ENCODE measurements at places on chromosomes 16 and 17.
A peak's percentile ranks its signal among the peaks of the same experiment; 100 is the strongest.

DNA sequence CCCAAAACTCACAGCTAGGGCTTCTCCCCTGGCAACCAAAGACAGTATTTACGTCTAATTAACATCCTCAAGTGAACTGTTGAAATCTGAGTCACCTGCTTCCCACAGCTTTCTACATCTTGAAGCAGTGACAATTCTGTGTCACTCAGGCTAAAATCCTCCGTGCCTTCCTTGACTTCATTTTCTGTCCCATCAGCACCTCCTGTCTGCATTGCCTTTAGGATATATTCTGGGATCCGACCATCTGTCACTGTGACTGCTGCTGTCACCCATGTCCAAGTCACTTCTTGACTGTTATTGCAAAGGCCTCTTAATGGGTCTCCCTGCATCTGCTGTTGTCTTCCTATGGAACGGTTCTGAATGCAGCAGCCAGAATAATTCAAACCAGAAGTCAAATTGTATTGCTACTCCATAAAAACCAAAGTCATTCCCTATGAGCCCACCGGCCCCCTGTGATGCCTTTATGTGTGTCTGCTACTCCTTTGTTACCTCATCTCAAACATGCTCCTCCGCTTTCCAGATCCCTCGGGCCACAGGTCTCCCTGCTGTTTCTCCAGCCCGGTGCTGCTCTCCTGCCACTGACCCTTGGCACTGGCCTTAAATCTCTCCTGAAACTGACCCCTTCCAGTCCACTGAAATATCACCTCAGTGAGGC lies 56.9 kb downstream of the WWP2 start:
- no peak for DNase-seq

GRCh38 chr16:76484020-76484419 lies 206.8 kb downstream of the CNTNAP4 start:
- no peak for DNase-seq

GRCh38 chr16:65793781-65794180 lies 572.7 kb upstream of the CDH5 start:
- no peak for DNase-seq

DNA sequence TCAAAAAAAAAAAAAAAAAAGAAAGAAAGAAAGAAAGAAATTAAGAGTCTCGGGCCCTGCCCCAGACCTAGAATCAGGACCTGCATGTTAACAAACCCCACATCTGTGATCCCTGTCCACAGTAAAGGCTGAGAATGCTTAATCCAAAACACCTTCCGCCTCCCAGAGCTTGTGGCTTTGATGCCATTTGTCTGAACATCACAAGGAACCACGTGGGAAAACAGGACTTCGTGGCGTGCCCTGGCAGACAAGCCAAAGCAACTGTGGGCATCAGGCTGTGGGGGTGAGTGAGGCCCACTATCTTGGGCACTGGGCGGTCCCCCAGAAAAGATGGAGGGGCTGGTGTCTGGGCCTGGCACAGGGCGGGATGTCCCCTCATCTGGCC lies 173.4 kb upstream of the CIBAR2 start:
- no peak for DNase-seq

GRCh38 chr17:7097940-7098339 lies 16.7 kb downstream of the ASGR2 start:
- no peak for DNase-seq

- no peak for DNase-seq
Observed at GRCh38 chr17:10069301-10069700, 129.1 kb downstream of the GAS7 start.

DNA sequence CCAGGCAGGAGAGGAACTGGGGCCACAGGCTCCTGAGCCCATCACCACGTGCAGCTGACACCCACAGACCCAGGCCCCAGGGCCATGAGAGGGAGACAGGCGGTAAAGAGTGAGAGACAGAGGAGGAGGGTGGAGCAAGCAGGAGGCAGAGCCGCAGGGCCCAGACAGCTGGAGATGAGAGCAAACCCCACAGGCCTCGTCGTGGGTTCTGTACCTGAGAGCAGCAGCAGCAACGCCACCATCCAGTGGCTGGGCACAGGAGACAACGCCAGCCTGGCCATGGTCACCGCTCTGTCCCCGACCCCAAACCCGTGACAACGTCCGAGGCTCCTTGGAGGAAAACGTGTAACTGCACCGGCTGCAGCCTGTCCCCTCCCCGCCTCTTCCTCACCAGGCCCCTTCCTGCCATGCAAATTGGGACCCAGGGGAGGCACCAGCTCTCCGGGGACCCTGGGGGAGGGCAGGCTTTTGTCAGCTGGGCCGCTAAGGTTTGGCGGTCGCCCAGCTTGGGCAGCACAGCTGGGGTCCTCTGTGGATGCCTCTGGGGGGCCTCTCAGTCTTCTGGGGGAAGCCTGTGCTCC lies at the start of gene CD79B:
Gene CD79B, minus strand, starts transcription at position 351 of the 581 bp plus-strand sequence. Its CDS starts 70 bp downstream, at position 281.
- DNase-seq: peak; percentile 21

GRCh38 chr16:56295739-56296527 lies 104.6 kb downstream of the GNAO1 start:
- no peak for DNase-seq

DNA sequence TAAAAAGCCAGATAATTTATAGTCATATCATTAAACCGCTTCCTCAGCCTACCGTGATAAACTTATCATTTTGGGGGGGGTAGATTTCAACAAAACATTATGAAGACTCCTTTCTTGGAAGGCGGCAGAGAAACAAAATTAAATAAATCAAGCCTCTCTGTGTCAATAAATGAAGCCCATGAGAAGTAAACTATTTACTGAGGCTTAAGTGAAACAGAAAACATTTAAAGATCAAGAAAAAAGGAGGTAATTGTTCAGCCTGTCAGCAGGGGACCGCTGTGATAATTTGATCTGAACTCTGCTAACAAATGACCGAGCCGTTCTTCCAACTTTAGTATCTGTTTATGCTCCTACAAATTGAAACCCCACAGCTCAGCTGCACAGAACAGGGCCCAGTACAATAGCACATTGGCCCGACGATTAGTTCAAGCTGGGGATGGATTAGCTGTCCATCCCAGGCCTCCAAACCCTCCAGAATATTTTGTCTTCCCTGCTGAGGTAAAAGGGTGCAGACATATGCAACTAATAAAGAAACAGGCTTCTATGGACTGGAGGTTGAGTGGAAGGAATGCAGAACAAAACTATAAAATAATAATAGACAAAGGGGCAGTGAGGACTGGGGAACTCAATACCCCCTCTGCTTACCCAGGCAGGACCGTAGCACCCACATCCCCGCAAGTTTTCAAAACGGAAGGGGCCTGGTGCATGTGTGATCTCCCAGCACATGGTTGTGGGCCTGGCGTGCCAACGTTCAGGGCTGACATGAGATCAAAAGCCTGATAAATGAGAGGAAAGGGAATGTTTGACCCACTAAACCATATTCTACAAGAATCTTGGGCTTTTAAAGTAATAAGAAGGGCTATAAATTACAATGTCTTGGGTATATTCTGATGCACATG lies 298.1 kb upstream of the IRX5 start:
- no peak for DNase-seq

- no peak for DNase-seq
Observed at GRCh38 chr17:1423456-1424135, 23.6 kb upstream of the YWHAE start.

DNA sequence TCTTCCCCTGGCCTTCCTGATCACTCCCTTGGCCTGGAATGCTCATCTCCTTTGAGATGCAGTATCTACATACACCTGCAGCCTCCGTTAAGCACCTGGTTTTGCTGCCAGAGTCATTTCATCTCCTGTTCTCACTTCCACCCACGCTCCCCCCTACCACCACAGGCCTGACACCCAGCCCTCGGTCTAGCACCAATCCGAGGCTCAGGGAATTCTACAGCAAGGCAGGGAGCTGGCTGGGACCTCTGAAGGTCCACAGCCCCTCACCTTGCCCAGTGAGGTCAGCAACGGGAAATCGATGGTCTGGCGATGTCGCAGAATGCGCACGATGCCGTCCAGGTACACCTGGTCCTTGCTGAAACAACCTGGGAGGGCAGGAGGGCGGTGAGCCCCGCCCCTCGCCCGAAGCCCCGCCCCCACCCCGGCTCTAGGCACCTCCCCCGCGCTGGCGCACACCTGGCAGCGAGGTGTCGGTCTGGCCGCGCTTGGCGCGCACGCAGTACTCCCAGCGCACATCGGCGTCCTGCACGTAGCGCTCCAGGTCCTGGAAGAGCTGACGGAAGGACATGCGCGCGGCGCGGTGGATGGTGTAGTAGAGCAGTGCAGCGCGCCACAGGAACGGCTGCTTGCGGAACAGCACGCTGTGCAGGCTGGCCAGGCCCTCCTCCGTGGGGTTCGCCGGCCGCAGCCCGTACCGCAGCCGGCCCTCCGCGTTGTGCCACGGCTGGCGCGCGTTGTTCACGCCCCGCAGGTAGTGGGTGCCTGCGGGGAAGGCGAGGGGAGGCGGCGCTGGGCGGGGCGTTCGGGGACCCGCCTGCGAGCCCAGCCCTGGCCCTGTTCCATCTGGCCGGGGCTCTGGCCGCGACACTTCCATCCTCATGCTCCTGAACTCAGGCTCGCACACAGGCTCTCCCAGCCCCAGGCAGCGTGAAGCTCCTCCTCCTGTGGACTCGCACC lies 5.7 kb downstream of the MATCAP1 start:
- no peak for DNase-seq

DNA sequence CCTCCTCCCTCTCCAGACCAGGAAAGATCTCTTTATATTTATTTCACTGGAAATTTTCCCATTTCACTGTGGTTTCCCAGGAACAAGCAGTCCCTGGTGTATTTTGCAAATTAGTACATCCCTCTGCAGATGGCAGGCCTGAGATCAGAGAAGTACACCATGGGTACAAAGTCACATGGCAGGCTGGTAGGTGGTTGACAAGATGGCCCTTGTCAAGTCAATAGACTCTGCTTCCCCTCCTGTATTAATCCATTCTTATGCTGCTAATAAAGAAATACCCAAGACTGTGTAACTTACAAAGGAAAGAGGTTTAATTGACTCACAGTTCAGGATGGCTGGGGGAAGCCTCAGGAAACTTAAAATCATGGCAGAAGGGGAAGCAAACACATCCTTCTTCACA lies 51.6 kb upstream of the KSR1 start:
- no peak for DNase-seq

- no peak for DNase-seq
Observed at GRCh38 chr17:15468126-15468525, 705 bp upstream of the CDRT4 start.

- no peak for DNase-seq
Observed at GRCh38 chr17:74776990-74777389, 845 bp upstream of the NAT9 start.

GRCh38 chr17:3533752-3534151 lies 23.9 kb downstream of the TRPV3 start:
- no peak for DNase-seq

DNA sequence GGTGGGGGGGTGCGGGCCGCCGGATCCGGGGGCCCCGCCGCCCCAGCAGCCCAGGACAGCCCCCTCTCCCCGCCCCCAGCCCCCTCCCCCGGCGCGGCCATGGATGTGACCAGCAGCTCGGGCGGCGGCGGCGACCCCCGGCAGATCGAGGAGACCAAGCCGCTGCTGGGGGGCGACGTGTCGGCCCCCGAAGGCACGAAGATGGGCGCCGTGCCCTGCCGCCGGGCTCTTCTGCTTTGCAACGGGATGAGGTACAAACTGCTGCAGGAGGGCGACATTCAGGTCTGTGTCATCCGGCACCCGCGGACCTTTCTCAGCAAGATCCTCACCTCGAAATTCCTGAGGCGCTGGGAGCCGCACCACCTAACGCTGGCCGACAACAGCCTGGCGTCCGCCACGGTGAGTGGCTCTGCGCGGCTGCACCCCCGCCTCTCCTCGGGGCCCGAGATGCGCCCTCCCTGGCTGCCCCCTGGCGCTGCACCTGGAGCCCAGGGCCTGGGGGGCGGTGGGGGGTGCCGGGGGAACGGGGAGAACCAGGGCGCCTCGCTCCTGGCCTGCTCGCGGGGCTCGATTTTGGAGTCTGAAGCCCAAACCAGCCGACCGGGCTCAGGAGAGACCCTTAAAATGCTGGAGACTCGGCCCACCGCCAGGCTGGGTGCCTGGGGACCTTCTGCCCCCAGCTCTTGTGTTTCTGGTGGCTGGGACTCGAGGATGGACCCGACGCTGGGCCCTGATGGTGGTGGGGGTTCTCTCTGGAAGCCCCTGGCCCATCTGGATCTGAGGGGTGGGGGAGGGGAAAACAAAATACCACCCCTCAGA lies 744 bp downstream of the CMIP start:
- DNase-seq: no peak

DNA sequence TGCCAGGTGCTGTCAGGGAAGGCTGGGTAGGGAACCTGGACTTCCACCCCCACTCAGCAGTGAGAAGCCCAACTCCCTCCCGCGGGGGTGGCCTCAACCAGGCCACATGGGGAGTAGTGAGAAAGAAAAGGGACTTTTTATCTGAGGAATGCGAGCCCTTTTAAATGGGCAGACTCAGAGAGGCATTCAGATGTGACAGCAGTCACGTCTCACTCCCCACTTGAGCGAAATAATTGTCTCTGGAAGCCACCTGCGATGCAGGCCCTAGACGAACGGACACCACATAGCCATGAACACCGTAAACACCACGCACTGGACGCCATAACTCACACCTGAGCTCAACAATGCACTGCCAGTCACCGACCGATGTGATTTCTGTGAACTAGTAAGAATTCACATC lies 11.9 kb upstream of the CD300E start:
- DNase-seq: no peak

DNA sequence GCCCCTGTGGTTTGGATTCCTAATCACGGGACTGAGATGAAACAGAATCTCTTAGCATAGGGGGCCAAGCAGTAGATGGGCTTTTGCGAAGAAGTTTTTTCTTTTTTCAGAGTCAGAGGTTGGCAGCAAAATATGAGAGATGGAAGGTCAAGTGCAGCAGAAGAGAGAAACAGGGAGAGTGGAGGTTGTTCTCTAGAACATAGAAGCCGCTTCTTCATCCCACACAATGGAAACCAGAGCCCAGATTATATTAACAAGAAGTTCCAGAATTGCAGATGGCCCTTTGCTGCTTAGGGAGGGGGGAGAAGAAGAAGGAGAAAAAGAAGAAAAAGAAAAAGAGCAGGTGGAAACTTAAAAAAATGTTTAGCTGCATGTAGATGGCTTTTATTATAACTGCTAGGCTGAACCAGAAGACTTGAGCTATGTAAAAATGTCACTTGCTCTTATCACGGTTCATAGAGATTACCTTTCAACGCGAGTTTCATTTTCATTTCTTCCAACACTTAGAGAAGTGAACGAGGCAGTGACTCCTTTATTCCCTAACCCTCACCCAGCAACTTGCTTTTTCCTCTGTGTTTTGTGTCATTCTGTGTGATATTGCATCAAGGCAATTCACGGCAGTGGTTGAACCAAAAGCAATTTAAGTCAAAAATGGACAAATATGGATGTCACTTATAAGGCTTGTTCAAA lies 737.5 kb downstream of the WWOX start:
- no peak for DNase-seq

- no peak for DNase-seq
Observed at GRCh38 chr17:56756536-56756935, 77.2 kb downstream of the C17orf67 start.

GRCh38 chr17:48113201-48113676 lies 5.7 kb downstream of the SNX11 start:
- DNase-seq: no peak

GRCh38 chr17:56690441-56691291 lies 97.2 kb downstream of the NOG start:
- no peak for DNase-seq
